ENCODE measurements at places on chromosomes 16 and 17.

DNA sequence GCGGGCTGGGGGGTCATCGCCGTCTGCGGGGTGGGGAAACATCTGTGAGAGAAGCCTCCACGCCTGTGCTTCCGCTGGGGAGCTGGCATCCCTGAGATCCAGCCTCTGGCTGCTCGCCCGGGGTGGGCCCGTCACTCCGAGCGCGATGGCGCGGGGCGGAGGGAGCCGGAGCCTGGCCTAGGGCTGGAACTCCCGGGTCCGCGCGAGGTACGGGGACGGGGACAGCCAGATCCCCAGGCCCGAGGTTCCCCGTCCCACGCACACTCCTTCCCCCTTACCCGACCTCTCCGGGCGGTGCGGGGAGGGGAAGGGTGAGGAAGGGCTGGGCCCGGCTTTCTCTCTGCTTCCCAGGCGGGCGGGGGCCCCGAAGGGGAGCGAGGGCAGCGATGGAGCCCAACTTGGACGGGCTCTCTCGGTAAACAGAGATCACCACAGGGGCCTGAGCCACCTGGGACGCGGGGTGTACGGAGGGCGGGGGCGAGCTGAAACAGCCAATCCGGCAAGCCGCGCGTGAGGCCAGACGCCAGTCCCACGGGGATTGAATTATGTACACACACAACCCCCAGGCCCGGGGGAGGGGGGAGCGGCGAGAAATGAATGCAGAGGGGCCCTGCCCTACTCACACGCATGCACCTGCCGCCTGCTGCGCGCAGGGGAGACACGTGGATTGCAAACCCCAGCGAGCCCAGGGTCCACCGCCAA is at the start of gene SLC16A11:
Gene SLC16A11, minus strand, starts transcription at position 596 of the 702 bp plus-strand sequence. Its CDS starts 579 bp downstream, at position 17.
- no peak for DNase-seq

DNA sequence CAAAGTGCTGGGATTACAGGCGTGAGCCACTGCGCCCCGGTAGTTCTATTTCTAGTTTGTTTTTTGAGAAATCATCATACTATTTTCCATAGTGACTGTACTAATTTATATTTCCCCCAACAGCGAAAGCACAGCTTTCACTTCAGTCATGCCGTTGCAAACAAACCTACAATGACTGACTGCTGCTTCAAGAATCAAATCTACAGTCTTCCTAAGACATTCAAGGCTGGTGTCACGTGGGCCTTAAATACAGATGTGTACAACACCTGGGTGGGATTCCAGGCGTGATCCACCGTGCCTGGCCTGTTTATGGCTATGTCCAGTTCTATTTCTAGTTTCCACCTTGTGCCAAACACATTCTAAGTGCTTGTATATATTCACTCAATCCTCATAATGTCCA is 72.0 kb downstream of the ABCC6 start:
- DNase-seq, result no peak

DNA sequence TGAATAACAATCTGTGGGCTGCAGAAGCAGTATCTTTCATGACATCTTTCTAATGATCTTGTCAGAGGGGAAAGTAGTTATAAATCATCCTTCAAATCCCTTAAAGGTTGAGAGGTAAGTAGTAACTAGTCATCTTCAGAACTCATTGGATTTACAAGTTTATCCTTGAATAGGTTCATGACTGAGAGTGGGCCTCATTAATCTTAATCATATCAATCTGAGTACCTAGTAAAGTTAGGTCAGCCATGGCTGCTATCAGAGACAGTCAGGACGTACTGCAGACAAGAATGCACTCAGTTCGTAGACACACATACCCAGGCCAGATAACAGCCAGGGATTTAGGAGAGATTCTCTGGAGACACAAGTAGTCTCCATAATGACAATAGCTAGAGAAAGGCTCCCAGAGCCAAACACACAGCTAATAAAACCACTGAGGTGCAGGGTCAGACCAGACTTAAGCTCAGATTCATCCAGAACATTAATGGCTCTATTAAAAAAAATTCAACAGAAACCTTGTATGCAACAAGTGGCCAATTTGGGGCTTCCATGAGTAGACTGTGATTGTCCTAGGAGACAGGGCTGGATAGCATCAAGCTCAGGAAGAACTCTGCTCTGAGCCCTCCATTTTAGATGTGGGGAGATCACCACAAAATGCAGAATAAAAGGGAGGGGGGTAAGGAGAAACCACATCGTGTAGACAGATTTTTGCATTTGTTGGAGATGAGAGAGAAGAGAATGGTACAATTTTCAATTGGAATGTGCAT is 65.8 kb downstream of the TBX4 start:
- DNase-seq, result no peak

GRCh38 chr17:56943505-56944125 is 17.2 kb downstream of the COIL start:
- no peak for DNase-seq

DNA sequence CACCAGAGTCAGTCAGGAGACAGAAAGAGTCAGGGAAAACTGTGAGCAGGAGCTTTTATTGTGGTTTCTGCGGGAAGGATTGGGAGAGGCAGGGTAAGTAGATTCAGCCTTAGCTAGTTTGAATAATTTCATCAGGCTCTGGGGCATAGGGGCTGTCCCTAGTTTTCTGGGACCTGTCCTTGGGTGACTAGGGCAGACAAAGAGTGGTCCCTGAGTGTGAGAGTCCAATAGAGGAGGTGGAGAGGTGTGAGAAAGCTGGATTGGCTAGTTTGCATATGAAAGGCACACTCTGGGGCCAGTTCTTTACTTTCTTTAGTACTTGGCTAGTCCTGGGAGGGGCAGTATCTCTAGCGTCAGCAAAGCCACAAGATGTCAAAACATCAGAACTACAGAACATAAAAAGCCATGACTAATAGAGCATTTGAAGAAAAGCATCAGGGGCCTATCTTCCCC is 255.6 kb downstream of the HS3ST3A1 start:
- no peak for DNase-seq

GRCh38 chr16:87671715-87672270 is 69.5 kb downstream of the JPH3 start:
- DNase-seq, result no peak

- DNase-seq, result no peak
Measured at GRCh38 chr16:55498101-55498500, 10.8 kb upstream of the LPCAT2 start.

DNA sequence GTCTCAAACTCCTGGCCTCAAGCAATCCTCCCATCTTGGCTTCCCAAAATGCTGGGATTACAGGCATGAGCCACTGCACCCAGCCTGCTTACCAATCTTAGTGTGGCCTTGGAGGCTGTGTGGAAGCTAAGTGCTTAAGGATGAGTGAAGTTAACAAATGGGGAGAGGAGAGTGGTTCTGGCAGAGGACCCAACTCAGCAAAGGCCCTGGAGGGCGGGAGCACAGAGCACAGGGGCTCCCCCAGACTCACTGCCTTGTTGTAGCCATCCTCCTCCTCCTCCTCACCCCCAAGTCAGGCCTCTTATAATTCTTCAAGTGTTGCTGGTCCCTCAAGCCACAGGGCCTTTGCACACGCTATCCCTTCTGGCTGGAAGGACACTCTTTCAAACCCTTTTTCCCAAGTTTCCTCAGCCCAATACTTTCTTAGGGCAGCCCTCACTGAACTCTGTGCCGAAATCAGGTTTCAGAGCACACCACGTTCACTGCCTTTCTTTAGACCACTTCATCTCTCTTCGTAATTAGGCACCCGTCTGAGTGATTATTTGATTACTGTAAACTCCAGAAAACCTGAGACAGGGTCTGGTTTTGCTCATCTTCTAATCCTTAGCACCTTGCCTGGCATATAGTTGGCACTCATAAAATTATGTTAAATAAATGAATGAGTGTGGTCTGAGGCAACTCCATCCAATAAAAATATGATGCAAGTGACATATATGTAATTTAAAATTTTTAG is 23.4 kb downstream of the NGFR start:
- DNase-seq, result no peak

DNA sequence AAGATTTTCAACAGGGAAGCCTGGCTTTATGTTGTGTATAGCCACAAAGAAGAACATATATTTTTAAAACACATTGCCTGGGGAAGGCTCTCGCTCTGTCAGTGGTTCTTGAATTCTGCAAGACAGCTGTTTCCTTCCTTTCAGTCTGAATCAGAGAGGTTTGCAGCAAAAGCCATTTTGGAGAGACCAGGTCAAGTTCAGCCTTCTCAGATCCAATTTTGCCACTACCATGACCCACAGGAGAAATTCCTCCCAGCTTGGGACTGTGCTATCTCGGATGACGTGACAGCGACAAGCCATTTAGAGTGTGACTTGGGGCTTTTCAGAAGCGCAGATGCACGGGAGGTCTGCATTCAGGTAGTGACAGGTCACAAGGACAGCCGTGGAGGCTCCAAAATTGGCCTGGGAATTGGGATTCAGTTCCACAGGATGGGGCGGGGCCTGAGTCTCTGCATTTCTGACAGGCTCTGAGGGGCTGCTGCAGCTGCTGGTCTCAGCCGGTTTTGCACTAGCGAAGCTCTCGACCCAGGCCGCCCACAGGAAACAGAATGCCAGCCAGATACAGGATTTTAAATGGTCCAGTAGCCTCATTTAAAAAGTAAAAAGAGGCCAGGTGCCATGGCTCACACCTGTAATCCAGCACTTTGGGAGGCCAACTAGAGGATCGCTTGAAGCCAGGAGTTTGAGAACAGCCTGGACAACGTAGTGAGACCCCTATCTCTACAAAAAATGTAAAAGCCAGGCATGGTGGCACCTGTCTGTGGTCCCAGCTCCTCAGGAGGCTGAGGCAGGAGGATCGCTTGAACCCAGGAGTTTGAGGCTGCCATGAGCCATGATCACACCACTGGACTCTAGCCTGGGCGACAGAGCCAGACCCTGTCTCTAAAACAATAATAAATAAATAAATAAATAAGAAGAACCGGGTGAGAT is 196.6 kb upstream of the CIBAR2 start:
- no peak for DNase-seq

DNA sequence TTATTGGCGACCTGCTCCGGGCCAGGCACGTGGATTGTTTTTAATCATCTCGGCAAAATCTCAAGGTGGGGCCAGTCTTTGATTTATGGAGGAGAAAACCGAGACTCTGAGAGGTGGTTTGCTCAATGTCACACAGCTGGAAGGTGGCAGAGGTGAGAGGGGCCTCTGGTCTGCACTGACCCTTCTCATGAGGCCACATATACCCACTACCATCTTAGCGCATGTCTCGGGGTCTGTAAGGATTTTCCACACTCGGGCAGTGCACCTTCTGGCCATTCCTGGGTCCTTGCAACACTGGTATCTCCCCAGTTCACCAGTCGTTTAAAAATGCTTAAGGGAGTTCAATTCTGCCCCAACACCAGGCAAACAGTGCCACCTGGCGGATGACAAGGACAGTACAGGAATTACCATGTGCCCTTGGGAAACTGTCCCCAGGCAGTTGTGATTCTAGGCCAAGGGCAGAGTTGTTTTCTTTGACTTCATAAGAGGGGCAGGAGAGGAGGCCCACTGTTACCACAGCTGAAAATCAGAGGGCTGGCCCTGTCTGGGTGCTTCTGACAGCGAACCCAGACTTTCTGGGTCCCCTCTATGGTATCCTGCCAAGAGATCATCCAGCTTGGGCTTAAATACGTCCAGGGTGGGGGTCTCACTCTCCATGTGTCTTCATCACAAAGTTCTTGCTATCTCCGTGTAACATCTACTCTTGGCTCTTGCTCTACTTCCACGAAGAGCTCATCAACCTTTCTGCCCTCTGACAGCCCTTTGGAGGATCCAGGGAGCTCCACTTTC is 39.4 kb upstream of the RAI1 start:
- DNase-seq, result peak; percentile 75

- no peak for DNase-seq
Measured at GRCh38 chr17:28074010-28074409, 31.5 kb downstream of the NLK start.
